ENCODE measurements at places on chromosomes 1 and 21.
A peak's percentile ranks its signal among the peaks of the same experiment; 100 is the strongest.

GRCh38 chr1:66729119-66729518 is 23.1 kb upstream of the DYNLT5 start:
- DNase-seq: no peak

GRCh38 chr1:27861436-27861835 is 10.9 kb upstream of the THEMIS2 start:
- no peak for DNase-seq

GRCh38 chr1:104671684-104672353 is 922.1 kb downstream of the AMY1C start:
- no peak for DNase-seq

DNA sequence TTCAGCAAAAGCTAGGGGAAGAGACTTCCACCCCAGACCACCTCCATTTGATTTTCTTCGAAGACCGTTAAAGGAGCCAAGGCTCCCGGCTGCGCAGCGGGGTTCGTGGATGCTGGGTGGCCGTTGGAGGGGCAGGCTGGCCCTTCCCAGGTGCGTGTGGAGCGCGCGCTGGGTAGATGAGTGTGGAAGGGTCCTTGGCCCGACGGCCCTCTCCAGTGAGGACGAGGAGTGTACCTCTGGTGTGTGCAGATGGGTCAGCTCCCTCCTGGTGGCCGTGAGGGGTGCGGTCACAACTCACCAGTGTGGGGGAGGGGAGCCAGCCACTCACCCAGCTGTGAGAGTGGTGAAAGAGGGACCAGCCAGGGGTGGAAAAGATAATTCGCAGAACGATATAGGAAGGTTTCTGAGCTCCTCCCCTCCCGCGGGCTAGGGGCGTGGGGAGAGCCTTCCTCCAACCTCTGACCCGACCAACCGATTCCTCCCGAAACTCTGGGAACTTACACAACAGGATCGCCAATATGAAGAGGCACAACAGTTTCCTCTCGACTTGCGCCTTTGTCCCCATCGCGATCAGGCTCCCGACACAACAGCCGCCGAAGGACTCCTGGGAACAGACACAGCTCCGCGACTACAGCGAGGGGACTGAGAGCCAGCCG is at the start of gene F11R:
Gene F11R (minus strand): TSS at position 644 of the 656 bp plus-strand sequence. CDS start 79 bp downstream, at position 565.
- no peak for DNase-seq

GRCh38 chr1:228016653-228017355 is 10.0 kb downstream of the WNT3A start:
- no peak for DNase-seq

- DNase-seq: no peak
Measured at GRCh38 chr1:155218854-155219591, 10.5 kb downstream of the MTX1 start.

GRCh38 chr1:232725305-232726047 is 79.7 kb upstream of the MAP10 start:
- no peak for DNase-seq

DNA sequence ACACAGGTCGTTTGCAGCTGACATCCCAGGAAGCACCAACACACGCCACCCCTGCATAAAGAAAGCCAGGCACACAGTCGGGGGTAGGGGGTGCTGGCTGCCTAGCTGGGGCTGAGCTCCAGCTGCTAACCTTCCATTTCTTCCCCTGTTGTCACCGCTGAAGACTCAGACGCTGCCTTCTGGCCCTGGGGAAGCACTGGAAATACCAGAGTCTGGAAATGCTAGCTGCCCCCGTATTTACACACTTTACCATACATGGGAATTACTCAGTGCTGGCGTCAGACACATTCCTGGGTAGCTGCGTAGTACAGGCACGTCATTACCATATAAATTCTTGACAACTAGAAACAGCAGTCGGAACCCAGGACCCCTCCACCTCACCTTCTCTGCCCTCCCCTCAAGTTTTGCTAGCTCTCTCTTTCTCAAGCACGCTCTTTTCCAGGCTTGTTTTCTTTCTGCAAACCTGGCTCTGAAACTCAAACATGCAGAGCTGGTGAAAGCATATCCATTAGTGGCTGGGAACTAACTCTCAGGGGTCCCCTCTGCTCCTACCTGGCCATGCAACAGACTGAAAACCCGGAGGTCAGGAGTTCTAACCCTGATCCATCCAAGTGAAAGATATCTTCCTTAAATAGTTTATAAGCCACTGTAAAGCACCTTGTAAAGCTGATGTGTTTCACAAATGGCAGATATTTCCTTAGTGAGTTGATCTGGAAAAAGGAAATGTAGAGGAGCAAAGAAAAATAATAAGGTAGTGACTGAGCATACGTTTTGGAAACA is 3.3 kb downstream of the CSRP1 start:
- peak; percentile 93 for DNase-seq

- DNase-seq: no peak
Measured at GRCh38 chr1:200908191-200908868, 13.6 kb downstream of the INAVA start.

DNA sequence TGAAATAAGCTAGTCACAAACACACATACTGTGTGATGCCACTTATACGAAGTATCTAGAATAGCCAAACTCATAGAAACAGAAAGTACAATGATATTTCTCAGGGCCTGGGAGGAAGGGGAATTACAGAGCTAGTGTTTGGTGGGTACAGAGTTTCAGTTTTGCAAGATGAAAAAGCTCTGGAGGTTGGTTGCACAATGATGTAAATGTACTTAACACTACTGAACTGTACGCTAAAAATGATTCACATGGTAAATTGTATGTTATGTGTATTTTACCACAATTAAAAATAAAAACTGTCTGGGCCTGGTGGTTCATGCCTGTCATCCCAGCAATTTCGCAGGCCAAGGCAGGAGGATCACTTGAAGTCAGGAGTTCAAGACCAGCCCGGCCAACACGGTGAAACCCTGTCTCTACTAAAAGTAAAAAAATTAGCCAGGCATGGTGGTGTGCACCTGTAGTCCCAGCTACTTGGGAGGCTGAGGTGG is 15.3 kb upstream of the FHAD1 start:
- no peak for DNase-seq

DNA sequence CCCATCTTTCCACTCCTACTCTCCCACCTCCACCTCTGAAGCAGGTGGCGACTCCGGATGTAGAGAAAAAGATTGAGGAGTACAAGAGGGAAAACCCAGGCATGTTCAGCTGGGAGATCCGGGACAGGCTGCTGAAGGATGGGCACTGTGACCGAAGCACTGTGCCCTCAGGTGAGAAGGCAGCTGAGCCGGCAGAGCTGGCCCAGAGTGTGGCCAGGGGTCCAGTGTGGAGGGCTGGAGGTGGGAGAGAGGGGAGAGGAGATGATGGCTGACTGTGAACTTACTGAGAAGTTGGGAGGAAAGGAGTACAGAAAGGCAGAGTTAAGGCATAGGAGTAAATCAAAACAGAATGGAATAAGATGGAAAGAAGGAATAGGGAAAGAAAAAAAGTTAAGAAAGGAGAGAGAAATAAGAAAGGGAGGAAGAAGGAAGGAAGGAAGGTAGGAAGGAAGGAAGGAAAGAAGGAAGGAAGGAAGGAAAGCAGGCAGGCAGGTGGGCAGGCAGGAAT is 4.5 kb downstream of the PAX7 start:
- no peak for DNase-seq

DNA sequence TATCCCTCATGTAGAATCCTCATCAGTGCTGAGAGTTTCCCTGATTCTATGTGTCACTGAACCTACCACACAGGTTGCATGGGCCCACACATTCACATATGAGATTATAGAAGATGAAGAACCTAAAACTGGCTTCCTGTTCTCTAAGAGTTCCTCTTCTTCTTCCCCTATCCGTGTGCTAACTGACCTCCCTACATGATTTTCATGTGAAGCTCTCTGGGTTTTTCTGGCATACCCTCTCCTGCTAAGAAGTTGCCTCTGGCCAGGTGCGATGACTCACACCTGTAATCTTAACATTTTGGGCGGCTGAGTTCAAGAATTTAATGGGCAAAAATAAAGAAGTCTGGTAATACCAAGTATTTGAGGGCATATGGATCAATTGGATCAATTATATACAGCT is 5.5 kb upstream of the CD244 start:
- DNase-seq: no peak

DNA sequence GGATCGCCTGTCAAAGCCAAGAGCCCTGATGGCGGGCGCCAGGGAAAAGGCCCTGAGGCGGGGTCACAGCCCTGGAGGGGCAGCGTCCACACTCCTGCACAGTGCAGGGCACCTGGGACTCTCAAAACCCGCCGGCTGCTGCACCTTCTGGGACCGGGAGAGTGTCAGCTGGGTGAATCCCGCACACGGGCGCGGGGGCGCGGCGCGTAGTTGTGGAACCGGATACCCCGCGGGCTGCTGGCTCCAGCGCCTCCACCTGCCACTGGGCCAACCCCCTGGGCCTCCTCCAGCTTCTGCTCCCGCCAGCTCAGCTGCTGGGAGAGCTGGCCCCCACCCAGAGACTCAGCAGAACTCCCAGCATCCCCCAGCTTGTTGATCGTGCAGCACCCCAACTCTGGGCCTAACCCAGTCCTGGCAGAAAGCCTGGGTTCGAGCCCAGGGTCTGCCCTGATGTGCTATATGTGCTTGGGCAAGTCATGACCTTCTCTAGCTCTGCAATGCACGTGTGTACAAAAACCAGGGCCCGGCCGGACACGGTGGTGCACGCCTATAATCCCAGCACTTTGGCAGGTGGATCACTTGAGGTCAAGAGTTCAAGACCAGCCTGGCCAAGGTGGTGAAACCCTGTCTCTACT is 33.8 kb downstream of the NECAP2 start:
- no peak for DNase-seq

- DNase-seq: no peak
Measured at GRCh38 chr1:62196086-62196690, 1.5 kb downstream of the L1TD1 start.

DNA sequence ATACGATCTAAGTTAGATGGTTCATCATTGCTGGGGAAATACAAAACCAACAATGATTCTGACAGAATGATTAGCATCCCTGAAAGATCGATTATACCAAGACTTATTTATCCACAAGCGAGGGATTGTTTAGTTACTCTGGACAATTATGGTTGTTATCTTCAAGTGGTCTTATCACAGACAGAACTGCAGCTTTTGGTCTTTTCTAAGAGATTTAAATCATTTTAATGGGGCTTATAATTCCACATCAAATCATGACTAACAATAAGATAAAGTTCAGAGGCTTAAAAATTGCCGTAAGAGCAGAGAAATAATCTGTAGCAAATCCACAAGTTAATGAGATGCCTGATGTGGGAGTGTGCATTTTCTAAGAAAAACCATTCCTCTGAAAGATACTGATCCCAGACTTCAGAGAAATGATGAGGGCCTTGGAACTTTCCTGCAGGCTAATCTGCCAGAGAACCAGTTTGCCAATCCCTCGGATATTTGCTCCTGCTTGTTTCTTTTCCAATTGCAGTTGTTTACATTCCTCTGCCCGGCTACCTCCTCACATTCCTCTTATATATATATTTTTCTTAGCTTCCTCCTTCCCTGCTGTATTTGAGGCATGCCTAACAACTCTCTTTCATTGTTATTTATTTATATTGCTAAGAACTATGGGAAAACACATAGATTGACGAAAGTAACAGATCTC is 134.8 kb downstream of the BACH1 start:
- peak; percentile 87 for DNase-seq

GRCh38 chr1:184152434-184152898 is 100.9 kb downstream of the TSEN15 start:
- DNase-seq: no peak

- no peak for DNase-seq
Measured at GRCh38 chr21:42343101-42343500, 7.7 kb downstream of the TFF2 start.

DNA sequence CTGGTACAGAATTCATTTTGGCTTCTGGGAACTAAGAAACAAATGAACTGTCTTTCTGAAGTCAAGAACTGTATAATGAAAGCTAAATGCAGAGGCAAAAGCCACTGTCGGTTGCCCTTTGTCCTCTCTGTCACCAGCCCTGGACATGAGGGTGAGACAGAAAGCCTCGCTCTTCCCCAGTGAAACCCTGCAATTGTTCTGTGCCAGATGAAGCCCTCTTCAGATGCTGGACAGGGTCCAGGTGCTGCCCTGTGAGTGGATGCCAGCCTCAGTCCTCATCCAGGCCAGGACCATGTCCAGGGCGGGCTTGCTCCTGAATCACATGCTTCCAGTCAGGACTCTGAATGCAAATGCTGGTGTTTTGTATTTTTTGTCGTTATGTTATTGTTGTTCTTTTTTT is 138.7 kb downstream of the RUNX1 start:
- no peak for DNase-seq

- DNase-seq: no peak
Measured at GRCh38 chr1:228802386-228803220, 67.3 kb downstream of the RHOU start.

DNA sequence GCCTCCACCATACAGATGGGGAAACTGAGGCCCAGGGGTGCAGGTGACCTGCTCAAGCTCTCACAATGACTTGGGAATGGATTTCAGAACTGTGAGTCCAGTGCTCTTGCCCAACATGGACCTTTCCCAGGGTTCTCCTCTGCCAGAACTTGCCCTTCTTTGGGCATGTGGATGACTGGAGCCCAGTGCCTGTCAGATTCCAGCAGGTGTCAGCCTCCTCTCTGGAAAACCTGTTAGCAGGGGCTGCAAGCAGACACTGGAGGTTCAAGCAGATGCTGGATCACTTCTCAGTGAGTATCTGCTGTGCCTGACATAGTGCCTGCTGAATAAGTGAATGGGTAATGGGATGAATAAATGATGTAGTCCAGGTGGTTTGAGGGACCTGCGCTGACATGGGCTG is 314.2 kb upstream of the POU3F1 start:
- no peak for DNase-seq

DNA sequence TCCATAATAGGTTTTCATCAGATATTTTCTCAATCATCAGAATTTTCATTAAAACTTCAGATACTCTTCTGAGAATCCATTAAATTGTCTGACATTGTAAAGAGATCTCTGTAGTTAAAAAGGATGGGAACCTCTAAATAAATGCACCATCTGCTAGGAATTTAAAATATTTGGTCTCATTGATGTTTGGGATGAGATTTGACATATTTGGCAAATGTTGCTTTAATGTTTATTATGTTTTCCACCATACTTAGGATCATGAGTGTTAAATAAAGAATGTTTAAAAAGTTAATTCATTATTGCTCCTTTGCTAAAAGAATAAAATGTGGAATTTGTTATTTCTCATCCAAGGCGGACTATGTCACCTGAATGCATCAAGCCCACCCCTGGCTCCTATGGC is 85.5 kb upstream of the VANGL1 start:
- DNase-seq: no peak

GRCh38 chr1:194929357-194929756 is 1678.9 kb downstream of the KCNT2 start:
- no peak for DNase-seq

DNA sequence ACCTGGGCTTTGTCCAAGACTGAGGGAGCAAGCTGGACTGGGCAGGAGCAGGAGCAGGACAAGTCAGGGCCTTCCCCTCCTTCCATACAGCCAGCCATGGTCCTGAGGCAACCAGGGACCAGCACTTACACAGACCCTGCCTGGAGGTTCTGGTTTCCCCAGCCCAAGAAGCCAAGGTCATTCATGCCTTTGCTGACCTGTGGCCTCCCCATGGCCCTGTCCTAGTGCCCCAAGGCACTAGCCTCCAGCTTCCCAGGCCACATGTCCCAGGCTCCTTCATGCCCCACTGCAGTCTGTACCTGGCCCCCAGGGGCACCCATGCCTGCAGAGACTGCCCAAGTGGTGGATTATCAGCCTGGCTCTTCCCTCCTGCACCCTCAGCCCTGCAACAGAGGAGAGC is 243.9 kb downstream of the TOMM20 start:
- DNase-seq: no peak

GRCh38 chr1:180923021-180923841 is 10.5 kb downstream of the KIAA1614 start:
- DNase-seq: peak; percentile 78
